ENCODE measurements at places on chromosomes 2 and 18. TPM values are rescaled to one million over a fixed set of nuclear protein-coding genes. Genes with fewer than 3 reads are reported as not detected.

- H3K27ac ChIP-seq = no peak overlapping the region
- no peaks in the 10 kb centered on the region for H3K27me3 ChIP-seq
- DNase-seq = no peak
- no peaks in the 10 kb centered on the region for H3K36me3 ChIP-seq
- no peak overlapping the region for H3K4me3 ChIP-seq
- no peaks in the 10 kb centered on the region for H3K4me1 ChIP-seq
Measured at GRCh38 chr18:41618147-41618546, 336.9 kb upstream of the PIK3C3 start.

DNA sequence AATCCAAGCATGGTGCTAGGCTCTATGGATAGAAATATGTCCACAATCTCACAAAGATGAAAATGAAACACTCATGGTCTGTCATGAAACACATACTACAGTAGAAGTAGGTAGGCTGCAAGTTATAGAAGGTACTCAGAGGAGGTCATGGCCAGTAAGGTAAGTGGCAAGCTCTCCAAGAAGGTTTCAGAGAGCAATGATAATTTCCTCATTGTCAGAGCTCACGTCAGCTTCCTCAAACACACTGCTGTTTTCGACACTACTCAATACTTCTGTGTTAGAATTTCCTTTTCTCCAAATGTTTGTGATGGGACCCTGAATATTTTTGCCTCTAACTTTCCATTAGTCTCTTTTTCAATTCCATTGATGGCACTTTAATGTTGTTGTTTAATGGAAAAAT lies 25.5 kb downstream of the CCDC141 start:
- no peak overlapping the region for H3K4me3 ChIP-seq
- H3K4me1 ChIP-seq = no peaks in the 10 kb centered on the region
- H3K27ac ChIP-seq = no peak overlapping the region
- DNase-seq = no peak

ALK gene
- not detected for total RNA-seq

TTN gene
- 0.59 TPM for total RNA-seq
